Pulmonary artery endothelial cell (primary cell): ENCODE measurements at places on chromosomes 16 and 17.

- no peak for DNase-seq
Measured at GRCh38 chr17:37261286-37261685, 114.5 kb upstream of the C17orf78 start.

- DNase-seq, result no peak
Measured at GRCh38 chr16:11117576-11118211, 138.3 kb downstream of the SOCS1 start.

DNA sequence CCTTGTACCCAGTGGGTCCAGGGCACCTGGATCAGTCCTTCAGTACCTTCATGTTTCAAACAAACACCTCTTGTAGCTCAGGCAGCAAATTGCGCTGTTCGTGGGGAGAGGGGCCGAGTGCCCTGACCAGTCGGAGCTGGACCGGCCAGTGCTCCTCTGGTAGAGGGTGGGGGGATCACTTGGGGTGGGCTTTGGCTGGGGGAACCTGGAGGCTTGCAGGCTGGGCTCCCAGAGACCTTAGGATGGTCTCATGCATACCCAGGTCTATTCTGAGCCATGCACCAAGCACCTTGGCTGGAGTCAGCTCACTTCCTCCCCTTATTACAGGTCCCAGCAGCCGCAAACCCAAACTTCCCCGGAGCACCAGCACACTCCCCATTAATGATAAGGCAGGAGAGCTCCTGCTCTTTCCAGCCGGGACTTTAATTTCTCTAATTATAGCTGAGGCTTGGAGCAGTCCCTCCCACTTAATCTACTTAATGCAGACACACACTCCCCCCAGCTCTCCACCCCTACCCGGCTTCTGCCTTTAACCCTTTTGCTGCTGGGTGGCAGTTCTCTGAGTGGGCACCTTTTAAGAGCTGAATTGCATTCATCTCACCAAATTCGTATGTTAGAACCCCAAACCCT is 26.3 kb upstream of the MGAT5B start:
- DNase-seq, result no peak

- DNase-seq, result no peak
Measured at GRCh38 chr17:63345611-63346010, 100.5 kb downstream of the CYB561 start.

- DNase-seq, result no peak
Measured at GRCh38 chr17:3678095-3678820, 9.6 kb downstream of the EMC6 start.

DNA sequence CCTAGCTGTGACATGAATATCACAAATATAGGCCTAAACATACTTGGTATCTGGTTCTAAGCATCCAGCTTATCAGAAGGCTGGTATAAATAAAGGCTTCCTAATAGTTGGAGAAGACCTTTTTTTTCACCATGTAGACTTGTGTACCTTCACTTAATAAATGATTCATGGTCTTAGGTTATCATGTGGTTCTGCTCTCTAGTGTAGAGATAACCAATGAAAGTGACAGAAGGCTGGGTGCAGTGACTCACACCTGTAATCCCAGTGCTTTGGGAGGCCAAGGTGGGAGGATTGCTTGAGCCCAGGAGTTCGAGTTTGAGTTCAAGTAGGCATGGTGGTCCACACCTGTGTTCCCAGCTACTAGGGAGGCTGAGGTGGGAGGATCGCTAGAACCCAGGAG is 3.1 kb downstream of the DDX19A start:
- DNase-seq, result no peak

GRCh38 chr17:34579017-34579946 is at the start of gene TMEM132E:
Gene TMEM132E (plus strand): TSS chr17:34579582. CDS start chr17:34581077, 1,495 bp downstream.
- no peak for DNase-seq

DNA sequence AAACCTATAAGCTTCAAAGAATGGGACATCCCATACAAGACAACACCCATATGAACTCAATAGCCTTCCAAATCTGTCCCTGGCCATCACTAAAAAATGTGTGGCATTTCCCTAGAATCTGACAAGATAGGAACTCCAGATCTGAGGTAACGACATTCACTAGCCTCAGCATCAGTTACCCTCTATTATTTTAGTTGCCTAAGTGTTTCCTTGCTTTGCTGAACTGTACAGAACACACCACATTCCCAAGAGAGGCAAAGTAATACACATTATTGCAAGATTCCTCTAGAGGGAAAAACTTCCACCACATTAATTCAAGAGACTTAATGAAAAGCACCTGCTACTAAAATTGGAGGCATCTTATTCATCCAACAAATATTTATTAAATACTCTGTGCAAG is 5.0 kb downstream of the LSM12 start:
- no peak for DNase-seq

DNA sequence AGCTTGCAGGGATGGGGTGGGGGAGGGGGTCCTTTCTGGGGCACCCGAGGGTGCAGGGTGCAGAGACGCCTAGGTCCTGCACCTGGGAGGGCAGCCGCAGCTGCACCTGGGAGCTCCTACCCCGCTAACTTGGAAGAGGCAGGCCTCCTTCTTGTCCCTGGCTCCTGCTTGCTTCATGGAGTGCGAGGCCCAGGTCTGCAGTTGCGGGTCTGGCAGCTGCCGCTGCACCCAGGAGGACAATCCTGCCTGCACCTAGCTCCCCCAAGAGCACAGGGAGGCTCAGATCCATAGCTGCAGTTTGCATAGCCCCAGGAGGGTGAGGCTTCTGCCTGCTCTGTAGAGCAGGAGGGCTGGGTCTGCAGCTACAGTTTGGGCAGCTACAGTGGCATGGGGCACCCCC is 26.6 kb downstream of the GNGT2 start:
- DNase-seq, result no peak

GRCh38 chr16:81676066-81676882 is 102.8 kb upstream of the PLCG2 start:
- no peak for DNase-seq

DNA sequence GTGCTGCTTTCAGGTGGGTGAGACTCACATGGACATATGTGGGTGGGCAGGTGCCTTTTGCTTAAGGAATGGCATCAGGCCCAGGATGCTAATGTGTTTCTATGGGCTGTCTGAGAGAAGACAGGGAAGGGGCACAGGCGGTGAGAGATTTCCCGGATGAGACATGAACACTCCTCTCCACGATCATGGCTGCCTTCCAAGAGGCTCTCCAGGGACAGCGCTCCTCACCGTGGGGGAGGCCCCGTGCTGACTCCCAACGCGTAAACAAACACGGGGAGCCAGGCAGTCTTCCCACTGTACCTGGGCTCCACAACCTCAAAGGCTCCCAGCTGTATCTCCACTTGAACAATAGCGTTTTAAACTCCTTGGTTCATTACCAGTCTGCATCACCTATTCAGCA is 42.8 kb downstream of the CDK5R1 start:
- no peak for DNase-seq

GRCh38 chr17:79075446-79075750 is 774 bp downstream of the ENGASE start:
- no peak for DNase-seq

DNA sequence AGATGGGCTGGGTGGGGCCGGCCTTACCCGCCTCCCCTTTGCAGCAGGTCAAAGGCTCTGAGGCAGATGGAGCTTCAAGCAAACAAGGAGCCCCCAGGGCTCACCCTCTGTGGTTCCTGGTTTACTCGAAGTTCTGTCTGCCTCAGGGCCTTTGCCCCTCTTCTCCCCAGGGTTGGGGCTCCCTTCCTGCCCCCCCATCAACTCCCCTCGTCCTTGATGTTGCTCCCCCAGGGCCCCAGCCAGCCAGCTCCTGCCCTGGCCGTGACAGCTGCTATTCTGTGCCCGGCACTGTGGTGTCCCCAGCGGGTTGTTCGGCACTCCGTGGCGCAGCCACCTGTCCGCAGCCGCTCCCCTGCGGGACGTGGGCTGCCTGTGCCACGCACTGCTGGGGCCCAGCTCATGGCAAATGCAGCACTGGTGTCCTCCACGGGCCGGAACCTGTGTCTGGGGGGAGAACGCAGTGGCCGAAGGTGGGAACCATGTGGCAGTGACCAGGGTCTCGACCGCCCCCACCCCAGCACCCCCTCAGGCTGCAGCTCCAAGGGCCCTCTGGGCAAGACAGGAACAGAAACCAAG is 4.3 kb upstream of the METRN start:
- DNase-seq, result no peak

DNA sequence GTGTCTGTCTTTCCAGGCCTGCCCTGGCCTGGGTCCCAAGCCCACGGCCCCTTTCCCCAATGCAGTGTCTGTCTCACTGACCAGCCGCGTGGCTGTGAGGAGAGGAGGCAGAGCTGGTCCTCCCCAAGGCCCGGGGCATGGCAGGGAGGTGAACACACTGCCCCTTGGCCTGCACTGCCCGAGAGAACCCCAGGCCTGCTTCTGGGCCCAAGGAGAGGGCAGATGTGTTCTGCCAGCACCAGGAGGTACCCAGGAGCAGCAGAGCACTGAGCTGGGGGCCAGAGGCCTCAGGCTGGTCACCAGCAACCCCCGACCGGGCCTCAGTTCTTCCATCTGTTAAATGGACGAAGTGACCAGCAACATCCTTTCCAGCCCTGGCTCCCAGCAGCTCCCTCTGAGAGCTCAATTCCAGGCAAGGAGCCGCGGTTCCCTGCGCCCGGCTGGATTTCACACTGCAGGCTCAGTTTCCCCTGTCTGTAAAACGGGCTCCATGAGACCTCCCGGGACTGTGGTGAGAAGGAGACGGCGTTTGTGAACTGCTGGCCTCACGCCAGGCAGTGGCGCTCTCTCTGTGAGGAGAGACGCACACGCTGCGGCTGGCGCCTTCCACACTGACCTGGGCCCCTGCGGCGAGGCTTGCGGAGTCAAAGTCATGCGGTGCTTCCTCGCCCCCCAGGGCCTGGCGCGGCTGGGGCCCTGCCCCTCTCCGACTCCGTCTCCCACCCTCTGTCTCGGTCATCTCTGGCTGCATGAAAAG is 8.1 kb upstream of the ZFPM1 start:
- DNase-seq, result no peak

GRCh38 chr17:6711681-6712057 is 1.5 kb downstream of the SLC13A5 start:
- no peak for DNase-seq

GRCh38 chr16:2468233-2468724 is 2.8 kb upstream of the NTN3 start:
- no peak for DNase-seq

DNA sequence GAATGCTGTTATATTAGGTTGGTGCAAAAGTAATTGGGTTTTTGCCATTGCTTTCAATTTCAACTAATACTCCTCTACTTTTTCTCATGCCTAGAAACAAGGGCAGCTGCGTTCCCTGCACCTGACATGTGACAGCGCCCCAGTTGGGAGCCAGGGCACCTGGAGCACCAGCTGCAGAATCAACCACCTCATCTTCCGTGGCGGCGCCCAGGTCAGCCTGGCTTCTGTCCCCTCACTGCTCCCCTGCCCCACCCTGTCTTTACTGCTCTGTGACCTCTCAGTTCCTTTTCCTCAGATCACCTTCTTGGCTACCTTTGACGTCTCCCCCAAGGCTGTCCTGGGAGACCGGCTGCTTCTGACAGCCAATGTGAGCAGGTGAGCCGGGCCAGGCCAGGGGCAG is 16.4 kb upstream of the ITGAD start:
- DNase-seq, result no peak

DNA sequence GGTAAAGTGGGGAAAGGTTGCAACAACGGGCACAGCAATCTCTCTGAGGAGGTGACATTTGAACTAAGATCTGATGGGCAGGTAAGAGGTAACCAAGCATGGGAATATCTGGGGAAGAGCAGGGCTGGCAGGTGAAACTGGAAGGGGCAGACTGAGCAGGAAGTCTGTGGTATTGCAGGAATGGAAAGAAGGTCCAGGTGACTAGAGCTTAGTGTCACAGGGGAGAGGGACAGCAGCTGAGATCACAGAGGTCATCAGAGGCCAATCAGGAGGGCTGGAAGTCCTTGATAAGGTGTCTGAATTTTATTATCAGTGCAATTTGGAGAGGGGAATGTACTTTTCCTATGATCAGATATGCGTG is 73.3 kb upstream of the DHX40 start:
- no peak for DNase-seq

GRCh38 chr16:6193718-6194117 is 1096.1 kb upstream of the EEF2KMT start:
- DNase-seq, result no peak

DNA sequence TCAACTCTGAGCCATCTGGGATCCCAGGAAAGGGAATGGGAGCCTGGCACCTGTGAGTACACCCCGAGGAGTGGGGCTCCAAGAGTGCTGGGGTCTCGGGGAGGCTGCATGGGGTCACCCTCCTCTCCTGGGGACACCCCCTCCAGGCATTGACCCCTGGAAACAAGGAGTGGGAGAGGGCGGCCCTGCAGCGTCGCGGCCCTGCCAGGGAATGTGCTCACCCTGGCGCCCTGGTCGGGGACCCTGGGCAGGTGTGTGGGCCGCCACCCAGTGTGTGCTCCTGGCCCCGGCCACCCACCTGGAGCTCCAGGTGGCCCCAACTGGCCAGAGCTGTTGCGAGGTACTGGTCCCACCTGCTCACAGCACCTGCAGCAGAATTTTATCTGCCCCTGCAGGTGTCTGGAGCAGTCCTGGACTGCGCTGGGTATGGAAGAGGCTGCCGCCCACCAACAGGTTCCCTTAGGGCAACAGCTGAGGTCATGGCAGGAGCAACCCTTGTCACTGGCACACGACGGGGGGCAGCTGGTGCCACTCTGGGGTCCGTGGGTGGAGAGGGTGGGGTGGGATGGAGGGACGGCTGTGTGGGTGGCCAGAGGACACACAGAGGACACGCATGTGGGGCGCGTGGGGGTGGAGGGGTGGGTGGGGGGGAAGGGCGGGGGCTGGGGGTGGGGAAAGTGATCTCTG is 5.4 kb upstream of the PABPN1L start:
- DNase-seq, result no peak

DNA sequence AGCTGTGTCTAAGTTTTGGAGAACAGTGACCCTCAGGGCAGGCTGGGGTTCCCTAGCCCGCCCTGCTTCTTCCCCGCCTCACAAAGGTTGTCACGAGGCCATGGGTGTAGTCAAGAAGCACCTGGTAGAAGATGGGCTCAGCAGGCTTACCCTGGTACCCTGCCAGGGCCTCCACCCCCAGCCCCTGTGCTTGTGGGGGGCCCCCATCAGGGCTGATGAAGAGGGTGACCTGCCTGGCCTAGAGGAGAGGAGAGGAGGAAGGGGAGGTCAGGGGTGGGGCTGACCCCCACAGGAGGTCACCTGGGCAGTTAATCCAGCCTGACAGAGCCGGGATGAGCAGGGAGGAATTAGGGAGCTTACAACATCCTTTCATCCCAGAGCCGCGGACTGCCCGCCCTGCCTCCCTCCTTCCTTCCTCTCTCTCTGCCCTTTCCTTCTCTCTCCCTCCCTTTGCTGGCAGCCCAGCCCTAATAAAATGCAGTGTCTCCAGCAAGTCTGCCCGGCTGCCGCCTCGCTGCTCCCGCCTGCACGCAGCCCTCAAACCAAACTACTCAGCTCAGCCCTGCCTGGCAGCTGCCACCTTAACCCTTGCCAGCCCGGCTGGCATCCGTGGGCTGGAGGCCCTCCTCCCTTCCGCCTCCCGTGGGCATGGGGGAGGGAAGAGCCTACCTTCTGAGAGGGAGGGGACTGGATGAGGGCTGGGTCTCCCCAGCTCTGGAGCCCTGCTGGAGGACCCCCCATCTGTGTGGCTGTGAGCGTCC is 7.2 kb downstream of the DLX3 start:
- DNase-seq, result no peak
